Astrocyte (in vitro differentiated cells and primary cell): ENCODE measurements at places on chromosomes 13 and 19. TPM values are rescaled to one million over a fixed set of nuclear protein-coding genes. Genes with fewer than 3 reads are reported as not detected.

DNA sequence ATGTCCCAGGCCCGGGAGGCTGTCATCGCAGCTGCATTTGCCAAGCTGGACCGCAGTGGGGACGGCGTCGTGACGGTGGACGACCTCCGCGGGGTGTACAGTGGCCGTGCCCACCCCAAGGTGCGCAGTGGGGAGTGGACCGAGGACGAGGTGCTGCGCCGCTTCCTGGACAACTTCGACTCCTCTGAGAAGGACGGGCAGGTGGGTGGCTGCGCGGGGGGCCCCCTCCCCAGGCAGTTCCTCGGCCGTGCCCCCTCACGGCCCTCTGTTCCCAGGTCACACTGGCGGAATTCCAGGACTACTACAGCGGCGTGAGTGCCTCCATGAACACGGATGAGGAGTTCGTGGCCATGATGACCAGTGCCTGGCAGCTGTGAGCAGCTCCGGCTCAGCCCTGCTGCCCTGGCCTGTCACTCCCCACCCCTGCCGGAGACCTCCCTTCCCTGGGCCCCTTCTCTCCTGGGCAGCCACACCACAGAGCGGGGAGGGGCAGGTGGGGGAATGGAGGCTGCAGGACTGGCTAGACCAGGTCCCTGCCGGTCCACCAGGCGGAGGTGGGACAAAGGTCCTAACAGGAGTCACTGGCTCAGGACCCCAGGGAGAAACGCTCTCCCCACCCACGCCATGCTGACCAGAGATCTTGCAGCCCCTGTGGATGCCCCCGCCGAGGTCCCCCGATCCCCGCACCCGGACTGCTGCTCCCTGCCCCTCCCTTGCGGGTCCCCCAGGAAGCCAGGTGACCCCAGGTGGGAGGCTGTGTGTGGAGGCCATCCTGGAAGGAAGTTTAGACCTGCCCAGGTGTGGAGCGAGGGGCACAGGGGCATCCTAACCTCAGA is 1.1 kb downstream of the CAPS start:
- DNase-seq = no peak
- no peak overlapping the region for H3K27ac ChIP-seq
- H3K4me3 ChIP-seq = no peak overlapping the region
- peaks cover 5% of the 10 kb centered on the region for H3K4me1 ChIP-seq
- no peaks in the 10 kb centered on the region for H3K27me3 ChIP-seq

DNA sequence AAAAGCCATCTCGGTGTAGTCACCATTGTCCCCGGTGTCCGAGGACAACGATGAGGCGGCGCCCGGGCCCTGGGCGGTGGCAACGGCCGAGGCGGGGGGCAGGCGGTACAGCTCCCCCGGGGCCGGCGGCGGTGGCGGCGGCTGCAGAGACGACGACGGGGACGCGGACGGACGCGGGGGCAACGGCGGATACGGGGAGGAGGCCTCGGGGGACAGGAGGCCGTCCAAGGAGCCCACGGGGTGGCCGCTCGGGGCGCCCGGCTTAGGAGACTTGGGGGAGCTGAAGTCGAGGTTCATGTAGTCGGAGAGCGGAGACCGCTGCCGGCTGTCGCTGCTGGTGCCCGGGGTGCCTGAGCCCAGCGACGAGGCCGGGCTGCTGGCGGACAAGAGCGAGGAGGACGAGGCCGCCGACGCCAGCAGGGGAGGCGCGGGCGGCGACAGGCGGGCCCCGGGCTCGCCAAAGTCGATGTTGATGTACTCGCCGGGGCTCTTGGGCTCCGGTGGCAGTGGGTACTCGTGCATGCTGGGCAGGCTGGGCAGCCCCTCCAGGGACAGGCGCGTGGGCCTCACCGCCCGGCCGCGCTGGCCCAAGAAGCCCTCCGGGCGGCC is 3.5 kb downstream of the IRS2 start:
- H3K27me3 ChIP-seq = no peaks in the 10 kb centered on the region
- H3K36me3 ChIP-seq = no peaks in the 10 kb centered on the region
- H3K27ac ChIP-seq = no peak overlapping the region
- H3K4me3 ChIP-seq = no peak overlapping the region

The ZNF274 gene
- total RNA-seq = 38.5 and 39.0 TPM in 2 replicates

- H3K4me1 ChIP-seq = no peaks in the 10 kb centered on the region
- no peak overlapping the region for H3K27ac ChIP-seq
- no peaks in the 10 kb centered on the region for H3K36me3 ChIP-seq
- H3K4me3 ChIP-seq = no peak overlapping the region
- no peaks in the 10 kb centered on the region for H3K27me3 ChIP-seq
These were observed 14.7 kb upstream of the GRAMD1A start for GRCh38 chr19:34985249-34986022.

- no peaks in the 10 kb centered on the region for H3K36me3 ChIP-seq
- H3K4me1 ChIP-seq = no peaks in the 10 kb centered on the region
- no peaks in the 10 kb centered on the region for H3K27me3 ChIP-seq
- no peak overlapping the region for H3K27ac ChIP-seq
- peak; percentile 3 for DNase-seq
- no peak overlapping the region for H3K4me3 ChIP-seq
These were observed 1745.6 kb upstream of the PCDH20 start for GRCh38 chr13:63161219-63161618.

The SIGLEC8 gene
- total RNA-seq = not detected in 2 replicates

DNA sequence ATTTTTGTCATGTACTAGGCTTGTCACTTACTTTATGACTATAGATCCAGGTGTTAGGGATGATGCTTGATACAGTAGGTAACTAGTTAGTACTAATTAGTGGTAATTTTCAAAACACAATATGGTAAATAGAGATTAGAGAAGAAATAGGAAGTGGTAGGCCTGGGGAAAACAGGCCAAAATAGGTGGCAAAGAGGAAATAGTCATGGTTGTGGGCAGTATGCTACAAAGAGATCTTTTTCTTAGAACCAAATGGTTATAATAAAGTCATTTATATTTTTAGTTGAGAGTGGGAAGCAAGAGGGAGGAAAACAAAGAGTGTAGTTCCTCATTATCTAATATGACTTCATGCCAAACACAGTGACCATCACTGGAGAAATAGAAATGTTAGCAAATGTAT is 9.1 kb upstream of the VWA8 start:
- no peak overlapping the region for H3K4me3 ChIP-seq
- no peak for DNase-seq
- H3K4me1 ChIP-seq = no peaks in the 10 kb centered on the region
- H3K27ac ChIP-seq = no peak overlapping the region
- no peaks in the 10 kb centered on the region for H3K27me3 ChIP-seq

GRCh38 chr19:35595928-35596327 is 10.0 kb downstream of the PMIS2 start:
- H3K4me3 ChIP-seq = no peak overlapping the region
- no peaks in the 10 kb centered on the region for H3K36me3 ChIP-seq
- no peak overlapping the region for H3K27ac ChIP-seq
- no peak for DNase-seq

GRCh38 chr13:90154311-90154960 is 1193.1 kb upstream of the MIR17HG start:
- no peak overlapping the region for H3K27ac ChIP-seq
- H3K4me1 ChIP-seq = no peaks in the 10 kb centered on the region
- no peaks in the 10 kb centered on the region for H3K36me3 ChIP-seq
- no peak overlapping the region for H3K4me3 ChIP-seq
- peak; percentile 16 for DNase-seq

DNA sequence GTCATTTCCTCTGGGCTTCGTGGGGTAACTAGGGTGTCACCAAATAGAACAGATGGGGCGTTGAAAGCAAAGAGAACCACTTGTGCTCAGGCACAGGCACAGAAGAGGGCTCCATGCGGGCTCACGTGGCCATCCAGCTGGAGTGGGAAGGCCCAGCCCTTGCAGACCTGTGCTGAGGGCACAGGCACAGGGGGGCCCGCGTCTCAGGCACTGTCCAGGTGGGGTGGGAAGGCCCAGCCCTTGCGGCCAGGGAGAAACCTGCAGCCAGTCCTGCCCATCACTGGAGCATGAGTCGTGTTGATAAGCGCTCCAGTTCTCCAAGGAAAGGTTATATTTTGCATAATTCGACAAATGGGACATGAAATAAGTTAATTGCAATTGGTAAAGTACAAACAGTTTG is 57.5 kb downstream of the SLC7A9 start:
- H3K27me3 ChIP-seq = no peaks in the 10 kb centered on the region
- no peak overlapping the region for H3K4me3 ChIP-seq
- no peak overlapping the region for H3K27ac ChIP-seq
- DNase-seq = no peak
- H3K36me3 ChIP-seq = no peaks in the 10 kb centered on the region
- H3K4me1 ChIP-seq = no peaks in the 10 kb centered on the region

- peaks cover 7% of the 10 kb centered on the region for H3K4me1 ChIP-seq
- no peak overlapping the region for H3K27ac ChIP-seq
- no peak for DNase-seq
- H3K4me3 ChIP-seq = no peak overlapping the region
- no peaks in the 10 kb centered on the region for H3K36me3 ChIP-seq
- no peaks in the 10 kb centered on the region for H3K27me3 ChIP-seq
These were observed 498.9 kb downstream of the SUCLA2 start for GRCh38 chr13:47502166-47502565.

- H3K4me1 ChIP-seq = no peaks in the 10 kb centered on the region
- no peak overlapping the region for H3K27ac ChIP-seq
- H3K4me3 ChIP-seq = no peak overlapping the region
- no peak for DNase-seq
- no peaks in the 10 kb centered on the region for H3K27me3 ChIP-seq
These were observed 17.7 kb upstream of the OVOL3 start for GRCh38 chr19:36093146-36093662.

DNA sequence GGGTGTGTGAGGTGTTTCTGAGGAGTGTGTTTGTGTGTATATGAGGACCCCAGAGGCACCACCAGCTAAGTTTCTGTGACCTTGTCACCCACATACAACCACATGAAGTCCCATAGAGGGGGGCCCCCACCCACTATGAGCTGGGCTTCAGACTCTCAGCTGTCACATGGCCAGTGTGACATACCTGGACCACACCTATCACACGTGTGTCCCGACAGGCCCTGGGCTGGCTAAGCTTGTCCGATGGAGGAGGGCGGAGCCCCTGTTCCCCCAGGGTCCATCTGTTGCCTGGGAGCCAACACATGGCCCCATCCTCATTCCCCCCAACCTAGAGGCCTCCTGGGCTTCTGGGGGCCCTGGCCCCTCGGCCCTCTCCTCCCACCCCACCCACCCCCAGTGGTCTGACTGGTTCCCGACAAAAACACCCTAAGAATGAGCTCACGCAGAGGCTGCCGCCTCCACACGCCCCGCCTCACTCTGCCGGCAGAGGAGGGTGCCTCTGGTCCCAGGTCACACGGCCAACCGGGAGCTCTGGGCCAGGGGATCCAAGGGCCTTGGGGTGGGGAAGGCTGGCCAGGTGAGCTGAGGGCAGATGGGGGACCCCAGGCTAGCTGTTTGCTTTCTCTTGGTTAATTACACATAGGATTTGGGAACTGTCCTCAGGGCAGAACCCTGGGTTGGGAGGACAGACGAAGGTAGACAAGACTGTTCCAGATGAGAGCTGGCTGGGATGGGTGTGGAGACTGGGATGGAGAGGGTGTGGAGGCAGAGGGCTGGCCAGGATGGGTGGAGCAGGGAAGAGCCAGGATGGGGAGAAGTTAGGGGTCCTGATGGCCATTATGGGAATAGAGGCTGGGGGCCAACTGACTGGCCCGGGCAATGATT is 4.3 kb downstream of the KLC3 start:
- H3K4me3 ChIP-seq = no peak overlapping the region
- H3K36me3 ChIP-seq = no peaks in the 10 kb centered on the region
- H3K4me1 ChIP-seq = no peaks in the 10 kb centered on the region
- H3K27ac ChIP-seq = no peak overlapping the region

- peaks cover 18% of the 10 kb centered on the region for H3K27me3 ChIP-seq
- no peak for DNase-seq
- H3K27ac ChIP-seq = no peak overlapping the region
- no peak overlapping the region for H3K4me3 ChIP-seq
- no peaks in the 10 kb centered on the region for H3K36me3 ChIP-seq
These were observed 2.8 kb downstream of the PALM3 start for GRCh38 chr19:14059093-14059480.

The EGLN2 gene
- 82.1 and 84.6 TPM in 2 replicates for total RNA-seq

- DNase-seq = no peak
- H3K27me3 ChIP-seq = no peaks in the 10 kb centered on the region
- H3K4me3 ChIP-seq = no peak overlapping the region
These were observed 44.7 kb downstream of the COL4A2 start for GRCh38 chr13:110351636-110352420.

The ZNF85 gene
- 14.7 and 15.3 TPM in 2 replicates for total RNA-seq

DNA sequence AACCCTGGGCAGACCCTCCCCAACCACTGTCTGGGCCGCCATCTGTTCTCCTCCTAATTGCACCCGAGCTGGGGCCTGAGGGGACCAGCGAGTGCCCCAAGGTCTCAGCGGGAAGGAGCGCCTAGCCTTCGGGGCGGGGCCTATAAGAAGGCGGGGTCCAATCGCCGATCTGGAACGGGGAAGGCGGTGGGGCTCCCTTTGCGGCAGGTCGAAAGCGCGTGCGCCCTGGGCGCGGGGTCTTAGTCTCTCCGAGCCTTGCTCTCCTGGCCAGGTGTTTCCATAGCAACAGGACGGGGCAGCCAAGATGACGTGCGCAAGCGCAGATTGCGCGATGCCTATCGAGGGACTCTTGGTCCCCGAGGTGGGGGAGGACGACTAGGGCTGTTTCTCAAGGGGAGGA is 2.8 kb downstream of the MAST1 start:
- peaks cover 33% of the 10 kb centered on the region for H3K27me3 ChIP-seq
- no peak overlapping the region for H3K27ac ChIP-seq
- no peak for DNase-seq
- H3K4me1 ChIP-seq = peaks cover 4% of the 10 kb centered on the region
- peak overlapping the region; percentile 40 for H3K4me3 ChIP-seq

- no peak overlapping the region for H3K4me3 ChIP-seq
- H3K36me3 ChIP-seq = no peaks in the 10 kb centered on the region
- DNase-seq = no peak
- H3K4me1 ChIP-seq = no peaks in the 10 kb centered on the region
- H3K27me3 ChIP-seq = no peaks in the 10 kb centered on the region
These were observed 8.8 kb upstream of the CDC34 start for GRCh38 chr19:522726-523125.
